Thymus (tissue), 14 donors: ENCODE measurements at places on chromosomes 4 and X. TPM values are rescaled to one million over a fixed set of nuclear protein-coding genes. Genes with fewer than 3 reads are reported as not detected.

The COL25A1 gene
- total RNA-seq, result 1.5 TPM

The TMEM47 gene
- 2.7 TPM for total RNA-seq

The F11 gene
- total RNA-seq, result not detected

The MAGEB17 gene
- total RNA-seq, result not detected

The ZNF157 gene
- total RNA-seq, result 0.57 TPM

The TRPC5OS gene
- total RNA-seq, result 0.09 TPM

The SPIN2A gene
- total RNA-seq, result 0.66 TPM

The STPG2 gene
- total RNA-seq, result 0.24 TPM

The SLIT2 gene
- total RNA-seq, result 2.8 TPM

The CTAG2 gene
- not detected for total RNA-seq

The DSPP gene
- 0.05 TPM for total RNA-seq

The GLOD5 gene
- not detected for total RNA-seq

The FAM53A gene
- 1.0 TPM for total RNA-seq

The S100G gene
- not detected for total RNA-seq

The CSAG3 gene
- total RNA-seq, result 0.52 TPM

The CENPC gene
- total RNA-seq, result 33.7 TPM

The CENPVL2 gene
- total RNA-seq, result 0.24 TPM
